ENCODE measurements at places on chromosomes 1 and 21.

DNA sequence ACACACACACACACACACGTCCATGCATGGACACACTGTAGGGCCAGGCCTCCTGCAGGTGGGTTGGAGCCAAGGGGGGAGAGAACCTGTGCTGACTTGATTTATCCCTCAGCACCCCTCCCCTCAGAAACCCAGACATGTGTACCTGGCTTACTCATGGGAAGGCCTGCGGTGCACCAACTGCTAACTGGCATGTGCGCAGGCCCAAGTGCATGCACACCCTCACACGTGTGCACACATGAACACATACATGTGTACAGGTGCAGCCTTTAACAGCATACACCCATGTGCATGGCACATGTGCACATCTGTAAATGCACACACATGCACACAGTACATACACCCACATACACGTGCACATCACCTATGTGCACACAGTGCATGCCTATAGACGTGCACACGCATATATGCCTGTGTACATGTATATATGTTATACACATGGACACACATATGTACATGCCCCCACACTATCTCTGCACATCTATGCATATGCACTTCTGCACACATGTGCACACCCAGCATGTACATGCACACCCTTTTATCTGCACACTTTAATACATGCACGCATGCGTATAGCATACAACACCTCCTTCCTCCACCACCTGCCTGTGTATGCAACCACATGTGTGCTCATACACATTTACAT, 67.5 kb downstream of the TRIM11 start:
- no peak for DNase-seq

- DNase-seq: no peak
These were observed 84.8 kb downstream of the NR5A2 start for GRCh38 chr1:200112290-200112689.

DNA sequence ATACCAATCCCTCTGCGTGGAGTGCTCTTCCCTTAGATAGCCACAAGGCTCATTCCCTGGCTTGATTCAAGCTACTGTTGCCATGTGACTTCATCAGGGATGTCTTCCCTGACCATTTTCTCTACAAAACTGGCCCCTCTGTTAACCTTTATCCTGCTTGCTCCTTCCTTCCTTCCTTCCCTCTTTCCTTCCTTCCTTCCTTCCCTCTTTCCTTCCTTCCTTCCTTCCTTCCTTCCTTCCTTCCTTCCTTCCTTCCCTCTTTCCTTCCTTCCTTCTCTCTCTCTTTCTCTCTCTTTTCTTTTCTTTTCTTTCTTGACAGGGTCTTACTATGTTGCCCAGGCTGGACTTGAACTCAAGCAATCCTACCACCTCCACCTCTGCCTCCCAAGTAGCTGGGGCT, 6.2 kb upstream of the RYR2 start:
- DNase-seq: no peak

- DNase-seq: no peak
These were observed 81.1 kb upstream of the BTG3 start for GRCh38 chr21:17693801-17694200.

GRCh38 chr1:58785442-58786058, 1.7 kb upstream of the JUN start:
- no peak for DNase-seq

- DNase-seq: no peak
These were observed 41.9 kb downstream of the DDR2 start for GRCh38 chr1:162674034-162674608.

GRCh38 chr1:45306319-45306718, 20.4 kb upstream of the HPDL start:
- peak; percentile 15 for DNase-seq

DNA sequence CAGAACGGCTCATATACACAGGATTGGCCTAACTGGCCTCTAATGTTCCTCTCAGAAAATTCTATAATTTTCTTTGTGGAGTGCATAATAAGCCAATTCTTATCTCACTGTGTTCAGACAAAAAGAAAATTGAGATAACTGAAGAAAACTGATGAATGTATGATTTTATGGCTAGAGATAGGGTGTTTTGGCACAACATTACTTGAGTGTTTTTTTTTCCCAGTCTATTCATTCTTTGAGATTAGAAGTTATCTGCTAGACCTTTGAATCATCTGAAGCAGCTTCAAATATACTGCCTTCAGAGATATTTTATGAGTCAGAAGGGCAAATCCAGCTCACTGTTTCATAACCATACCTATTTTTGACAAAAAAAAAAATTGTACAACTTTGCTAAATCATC, 85.6 kb downstream of the VAV3 start:
- DNase-seq: no peak

GRCh38 chr1:56644919-56645676, at the start of gene PRKAA2:
Gene PRKAA2 (plus strand): TSS chr1:56645314. CDS start chr1:56645388, 74 bp downstream.
- no peak for DNase-seq

- no peak for DNase-seq
These were observed 35.9 kb downstream of the PIK3R3 start for GRCh38 chr1:46096269-46097148.

GRCh38 chr1:10471411-10472219, 714 bp downstream of the DFFA start:
- no peak for DNase-seq

DNA sequence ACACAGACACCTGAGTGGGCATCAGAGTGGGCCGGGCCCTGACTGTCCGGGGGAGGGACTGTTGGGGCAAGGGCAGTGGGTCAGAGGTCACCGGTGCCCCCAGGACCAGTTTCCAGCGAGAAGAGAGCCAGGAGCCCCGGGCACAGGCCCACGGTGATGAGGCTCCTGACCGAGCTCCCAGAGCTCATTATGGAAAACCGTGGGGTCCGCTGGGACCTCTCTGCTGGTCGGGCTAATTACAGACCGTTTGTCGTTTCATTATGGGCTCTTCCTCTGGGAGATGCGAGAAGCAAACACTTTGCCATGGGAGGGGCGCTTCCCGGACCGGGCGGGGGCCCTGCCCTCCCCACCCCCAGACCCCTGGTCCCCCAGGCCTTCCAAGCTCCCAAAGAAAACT, 12.0 kb upstream of the TTLL10 start:
- DNase-seq: no peak

- DNase-seq: no peak
These were observed 43.7 kb downstream of the KIF21B start for GRCh38 chr1:200979574-200980451.

DNA sequence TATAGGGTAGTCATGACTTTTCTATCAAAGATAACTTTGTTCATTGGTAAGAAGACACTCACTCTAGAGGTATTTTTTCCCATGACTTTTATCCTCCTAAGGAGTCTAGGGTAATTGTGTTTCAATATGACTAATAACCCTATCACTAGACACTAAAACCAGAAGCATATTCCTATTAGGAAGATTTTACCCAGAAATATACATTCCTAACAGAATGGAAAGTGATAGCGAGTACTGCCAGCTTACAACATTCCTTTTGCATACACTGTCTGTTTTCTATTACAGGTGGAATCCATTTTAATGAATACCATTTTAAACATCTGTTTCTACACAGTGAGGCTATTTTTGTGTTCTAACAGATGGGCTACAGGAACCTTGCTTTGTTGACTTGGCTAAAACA, 31.4 kb upstream of the C1orf185 start:
- DNase-seq: no peak

- DNase-seq: no peak
These were observed 720.2 kb downstream of the LTN1 start for GRCh38 chr21:28272272-28272992.

GRCh38 chr1:5979536-5980313, 12.5 kb downstream of the NPHP4 start:
- no peak for DNase-seq

- DNase-seq: no peak
These were observed 619 bp upstream of the IGFN1 start for GRCh38 chr1:201190005-201190404.

DNA sequence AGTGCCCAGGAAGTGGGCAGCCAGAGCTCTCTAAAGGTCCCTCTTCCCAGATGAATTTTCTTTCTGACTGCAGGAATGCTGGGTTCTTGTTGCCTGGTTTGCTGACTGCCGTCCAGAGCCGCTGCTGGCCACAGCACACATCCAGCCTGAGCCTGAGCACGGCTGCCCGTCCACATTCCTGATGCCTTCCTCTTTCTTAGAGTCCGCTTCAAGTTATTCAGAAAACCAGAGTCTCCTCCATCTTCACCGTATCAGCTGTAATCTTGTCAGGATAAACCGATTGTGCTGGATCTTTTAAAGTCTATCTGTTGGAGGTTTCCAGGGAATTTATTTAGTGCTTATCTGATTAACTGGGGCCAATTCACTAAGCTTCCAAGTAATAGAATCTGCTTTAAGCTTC, 84.8 kb upstream of the BCAR3 start:
- DNase-seq: no peak

DNA sequence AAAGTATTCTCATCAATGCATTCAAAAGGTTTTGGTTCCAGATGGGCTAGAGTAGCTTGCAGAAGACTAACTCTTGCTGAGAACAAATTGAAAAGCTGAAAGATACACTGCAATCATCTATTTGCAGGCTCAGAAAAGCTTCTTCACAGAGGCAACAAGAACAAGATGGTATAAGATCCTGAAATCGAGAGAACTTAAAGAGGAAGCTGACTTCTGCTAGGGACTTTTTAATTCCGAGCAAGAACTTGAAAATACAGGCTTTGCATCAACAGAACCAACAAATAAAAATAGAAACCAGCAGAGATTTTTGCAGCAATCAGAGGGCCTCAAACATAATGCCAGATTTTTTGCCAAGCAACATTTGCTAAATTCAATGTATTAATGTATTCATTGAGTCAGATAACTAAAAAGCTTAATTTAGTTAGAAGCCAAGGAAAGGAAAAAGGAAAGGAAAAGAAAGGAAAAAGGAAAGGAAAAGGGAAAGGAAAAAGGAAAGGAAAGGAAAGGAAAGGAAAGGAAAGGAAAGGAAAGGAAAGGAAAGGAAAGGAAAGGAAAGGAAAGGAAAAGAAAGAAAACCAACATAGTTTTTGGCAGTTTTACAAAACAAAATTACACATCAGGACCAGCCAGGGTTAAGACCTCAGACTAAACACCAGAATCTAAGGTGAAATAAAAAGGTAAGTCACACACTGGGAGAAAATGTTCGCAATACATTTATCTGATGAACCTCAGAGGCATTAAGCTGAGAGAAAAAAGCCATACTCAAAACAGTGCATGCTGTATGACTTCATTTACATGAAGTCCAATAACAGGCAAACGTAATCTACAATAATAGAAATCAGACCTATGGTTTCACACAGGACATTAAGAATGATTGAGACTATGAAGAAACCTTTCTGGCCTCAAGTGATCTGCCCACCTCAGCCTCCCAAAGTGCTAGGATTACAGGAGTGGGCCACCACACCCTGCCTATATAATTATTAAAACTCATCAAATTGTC, 42.6 kb downstream of the FAF1 start:
- no peak for DNase-seq

GRCh38 chr1:211343607-211344006, 17.0 kb downstream of the TRAF5 start:
- no peak for DNase-seq

GRCh38 chr1:226443439-226443838, 35.5 kb upstream of the PARP1 start:
- DNase-seq: peak; percentile 67

- DNase-seq: no peak
These were observed 532.3 kb downstream of the USP25 start for GRCh38 chr21:16262091-16262490.

GRCh38 chr1:184557423-184558347, 170.9 kb downstream of the C1orf21 start:
- DNase-seq: no peak

GRCh38 chr1:159898527-159898926, 1.4 kb downstream of the CFAP45 start:
- DNase-seq: no peak

- DNase-seq: no peak
These were observed 30.9 kb downstream of the PRDM2 start for GRCh38 chr1:13730751-13731482.

GRCh38 chr1:116226017-116226416, 114.8 kb downstream of the MAB21L3 start:
- no peak for DNase-seq

Data from stromal cell of bone marrow (primary cell).